Mesothelial cell of epicardium (in vitro differentiated cells): ENCODE measurements at places on chromosomes 4 and X. TPM values are rescaled to one million over a fixed set of nuclear protein-coding genes. Genes with fewer than 3 reads are reported as not detected.

DNA sequence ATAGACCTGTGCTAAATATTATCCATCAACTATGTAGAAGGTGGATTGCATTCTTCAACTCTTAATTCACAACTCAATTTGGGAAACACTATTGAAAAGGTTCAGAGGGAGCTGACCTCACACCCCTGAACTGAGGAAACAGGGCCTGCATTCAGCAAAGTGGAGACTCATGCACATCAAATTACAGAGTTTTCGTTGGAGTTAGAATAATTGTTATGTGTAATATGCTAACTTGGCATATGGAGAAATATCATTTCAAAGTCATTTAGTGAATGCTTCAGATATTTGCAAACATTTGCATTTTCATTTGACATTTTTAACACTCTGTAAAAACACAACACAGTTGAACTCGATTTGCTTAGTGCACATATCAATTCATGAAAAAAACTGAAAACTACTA lies 1102.8 kb upstream of the INTU start:
- DNase-seq, result no peak

GRCh38 chr4:1910643-1911042 lies 39.5 kb downstream of the NSD2 start:
- DNase-seq, result no peak

DNA sequence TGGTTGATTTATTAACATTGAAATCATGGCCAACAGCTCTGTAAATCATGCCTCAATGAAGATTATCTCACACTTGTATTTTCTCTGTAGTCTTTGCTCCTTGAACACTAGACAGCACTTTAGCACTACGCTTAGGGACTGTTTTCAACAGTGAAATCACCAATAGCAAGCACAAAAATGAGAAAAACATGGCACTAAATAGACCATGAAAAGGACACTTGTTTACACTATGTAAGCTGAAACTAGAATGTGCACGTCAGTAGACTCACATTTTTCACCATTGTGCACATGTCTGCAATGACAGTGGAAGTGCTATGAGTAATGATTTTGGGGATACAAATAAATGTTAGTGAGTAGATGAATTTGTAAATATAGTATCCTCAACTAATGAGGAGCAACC lies 3.1 kb downstream of the BMP2K start:
- no peak for DNase-seq

Gene UGT2B10
- not detected in 3 replicates for total RNA-seq

Gene FGF5
- 0.07 to 0.09 TPM (median 0.07 TPM) in 3 replicates for total RNA-seq

Gene MAPK10
- total RNA-seq, result 20.8 to 25.2 TPM (median 24.4 TPM) in 3 replicates

Gene SGCB
- total RNA-seq, result 27.9 to 30.4 TPM (median 30.2 TPM) in 3 replicates

Gene SNCA
- total RNA-seq, result 14.8 to 18.3 TPM (median 15.7 TPM) in 3 replicates
